Ovary (tissue), 10 donors: ENCODE measurements at places on chromosomes 11 and 22. TPM values are rescaled to one million over a fixed set of nuclear protein-coding genes. Genes with fewer than 3 reads are reported as not detected.

EFCAB6 gene
- 2.5 TPM for polyA plus RNA-seq

OR4C6 gene
- not detected for polyA plus RNA-seq

MAPK8IP1 gene
- 8.0 TPM for polyA plus RNA-seq

AGBL2 gene
- polyA plus RNA-seq: 2.0 TPM

ABCC8 gene
- 1.8 TPM for polyA plus RNA-seq

KRTAP5-11 gene
- polyA plus RNA-seq: not detected

MOGAT2 gene
- polyA plus RNA-seq: not detected

MPPED1 gene
- polyA plus RNA-seq: 1.3 TPM

RAB3IL1 gene
- polyA plus RNA-seq: 42.8 TPM

CD248 gene
- polyA plus RNA-seq: 17.2 TPM

CLDN5 gene
- 0.48 TPM for polyA plus RNA-seq

BACE1 gene
- 99.7 TPM for polyA plus RNA-seq

GPR83 gene
- 0.01 TPM for polyA plus RNA-seq

PIH1D2 gene
- polyA plus RNA-seq: 2.3 TPM

EIF3L gene
- polyA plus RNA-seq: 1,289 TPM

H19 gene
- polyA plus RNA-seq: 601 TPM

DDIAS gene
- 0.77 TPM for polyA plus RNA-seq

ARHGEF17 gene
- 21.0 TPM for polyA plus RNA-seq

RRP7A gene
- polyA plus RNA-seq: 9.3 TPM

CCDC89 gene
- 2.8 TPM for polyA plus RNA-seq
